ENCODE measurements at places on chromosomes 7 and 10.

DNA sequence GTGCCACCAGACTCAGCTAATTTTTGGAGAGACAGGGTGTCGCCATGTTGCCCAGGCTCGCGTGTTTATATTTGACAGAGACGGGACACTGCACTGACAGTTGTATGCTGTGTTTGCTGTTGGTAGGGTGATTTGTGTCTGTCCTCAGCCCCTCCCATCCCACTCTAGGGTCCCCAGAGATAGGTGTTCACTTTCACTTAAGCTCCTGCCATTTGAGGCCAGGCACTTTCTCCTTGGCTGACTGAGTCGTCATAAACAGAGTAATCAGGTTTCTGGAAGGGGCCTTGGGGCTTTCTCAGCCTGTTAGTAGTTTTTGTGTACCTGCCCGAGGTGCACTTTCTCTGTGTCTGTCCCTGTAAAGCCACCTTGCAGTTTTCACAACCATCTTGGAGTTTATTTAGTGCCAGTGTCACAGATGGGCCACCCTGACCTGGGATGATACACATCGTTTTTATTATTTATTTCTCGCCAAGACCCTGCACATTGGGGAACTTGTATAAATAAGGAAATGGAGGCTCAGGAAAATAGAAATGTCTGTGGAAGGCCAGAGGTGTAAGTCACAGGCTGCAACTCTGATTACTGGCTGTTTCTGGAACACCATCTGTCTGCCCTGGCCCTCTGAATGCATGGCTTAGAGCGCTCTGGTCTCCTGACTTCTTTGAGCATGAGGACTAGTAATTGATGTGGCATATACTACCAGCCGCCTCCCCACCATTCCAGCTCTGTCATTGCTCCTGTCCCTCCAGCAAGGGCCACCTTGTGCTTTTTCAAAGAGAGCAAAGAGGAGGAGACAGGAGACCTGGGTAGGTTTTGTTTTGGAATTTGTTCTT, 81.9 kb upstream of the PDCD4 start:
- no peak for DNase-seq

DNA sequence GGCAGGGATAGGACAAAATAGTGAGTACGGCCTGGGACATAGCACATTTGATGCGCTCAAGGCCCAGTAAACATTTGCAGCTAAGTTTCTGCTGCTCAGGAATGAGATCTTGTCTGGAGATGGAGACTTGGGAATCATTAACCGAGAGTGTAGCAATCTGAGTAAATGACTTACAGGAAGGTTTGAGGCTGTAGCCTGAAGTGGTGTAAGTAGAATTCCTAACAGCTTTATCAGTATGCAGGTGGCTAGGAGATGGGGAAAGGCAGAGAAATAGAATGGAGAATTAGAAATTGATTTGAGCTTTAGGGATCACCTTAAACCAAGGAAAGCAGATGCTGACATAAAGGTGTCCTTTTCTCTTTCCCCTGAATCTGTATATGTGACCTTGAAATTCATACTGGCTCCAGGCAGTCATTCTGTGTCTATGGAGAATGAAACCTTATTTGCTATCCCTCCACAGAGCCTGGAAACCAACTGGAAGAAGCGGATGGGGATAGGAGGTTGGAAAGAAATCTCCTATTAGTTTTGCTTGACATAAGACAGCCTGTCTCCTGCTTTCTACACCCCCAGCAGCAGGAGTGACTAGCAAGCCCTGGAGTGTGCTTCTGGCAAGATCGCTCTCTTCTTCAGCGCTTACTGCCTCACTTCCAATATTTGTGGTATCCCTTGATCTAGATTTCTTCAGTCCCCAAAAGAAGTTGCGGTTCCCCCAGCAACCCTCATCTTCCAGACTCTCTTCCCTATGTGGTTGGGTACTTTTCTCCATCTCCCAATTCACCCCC, 6.4 kb upstream of the PON2 start:
- DNase-seq: no peak

GRCh38 chr10:48802611-48803071, 118.0 kb downstream of the WDFY4 start:
- DNase-seq: no peak

- DNase-seq: peak; percentile 67
Observed at GRCh38 chr7:44194069-44194468, 4.8 kb upstream of the GCK start.

DNA sequence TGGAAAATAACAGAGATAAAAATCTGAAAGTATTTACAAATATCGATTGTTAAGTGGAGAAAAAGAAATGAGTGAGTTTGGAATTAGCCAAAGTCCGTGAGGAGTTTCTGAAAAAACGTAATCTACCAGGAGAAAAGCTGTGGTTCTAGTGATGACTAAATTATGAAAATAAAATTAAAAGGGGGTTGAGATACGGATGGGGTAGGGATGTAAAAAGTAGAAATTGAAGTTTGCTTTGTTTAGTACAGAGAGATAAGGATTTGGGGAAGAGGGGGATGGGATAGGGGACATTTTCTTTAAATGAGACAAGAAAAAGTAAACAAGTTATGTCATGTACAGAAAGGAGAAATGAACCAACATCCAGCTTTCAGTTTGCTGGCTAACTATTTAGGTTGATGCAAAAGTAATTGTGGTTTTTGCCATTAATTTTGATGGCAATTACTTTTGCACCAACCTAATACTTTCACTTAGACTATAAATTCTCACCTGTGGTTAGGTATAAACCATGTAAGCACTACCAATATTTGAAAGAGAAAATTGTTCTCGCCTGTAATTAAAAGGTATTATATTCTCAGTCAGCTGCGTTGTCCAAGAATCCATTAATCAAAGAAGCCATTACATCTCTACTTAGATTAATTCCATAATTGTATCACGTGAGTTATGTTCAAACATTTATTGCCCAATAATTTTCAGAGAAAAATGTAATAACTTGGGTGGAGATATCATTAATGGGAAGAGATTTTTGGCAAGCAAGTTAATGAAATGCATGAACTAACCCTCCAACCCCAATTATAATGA, 143.0 kb upstream of the NRP1 start:
- no peak for DNase-seq

DNA sequence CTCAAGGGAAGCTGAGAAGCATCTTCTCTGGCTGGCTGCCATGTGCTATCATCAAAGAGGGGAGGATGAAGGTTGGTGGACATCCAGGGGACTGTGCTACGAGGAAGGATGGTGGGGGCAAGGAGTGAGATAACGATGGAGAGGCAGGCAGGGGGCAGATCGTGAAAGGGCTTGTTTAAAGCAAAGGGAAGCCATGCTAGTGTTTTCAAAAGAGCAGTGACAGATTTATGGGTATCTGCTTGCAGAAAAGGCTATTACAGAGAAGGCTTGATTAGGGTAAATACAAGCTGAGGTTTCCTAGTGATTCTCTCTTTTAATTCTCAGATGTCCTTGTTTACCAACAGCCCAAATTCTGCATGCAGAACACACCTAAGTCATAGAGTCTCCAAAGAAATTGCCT, 88.9 kb upstream of the MKX start:
- no peak for DNase-seq

DNA sequence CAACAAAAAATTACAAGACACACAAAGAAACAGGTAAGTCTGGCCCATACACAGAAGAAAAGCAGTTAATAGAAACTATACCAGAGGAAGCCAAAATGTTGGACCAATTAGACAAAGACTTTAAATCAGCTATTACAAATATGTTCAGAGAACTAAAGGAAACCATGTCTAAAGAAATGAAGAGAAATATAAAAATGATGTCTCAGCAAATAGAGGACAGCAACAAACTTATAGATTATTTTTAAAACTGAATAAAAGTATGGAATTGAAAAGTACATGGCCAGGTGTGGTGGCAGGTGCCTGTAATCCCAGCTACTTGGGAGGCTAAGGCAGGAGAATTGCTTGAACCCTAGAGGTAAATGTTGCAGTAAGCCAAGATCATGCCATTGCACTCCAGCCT, 58.5 kb downstream of the LHFPL3 start:
- no peak for DNase-seq

GRCh38 chr7:80334908-80335307, 177.0 kb downstream of the GNAT3 start:
- DNase-seq: no peak

- no peak for DNase-seq
Observed at GRCh38 chr7:24820730-24821044, 63.4 kb upstream of the GSDME start.

DNA sequence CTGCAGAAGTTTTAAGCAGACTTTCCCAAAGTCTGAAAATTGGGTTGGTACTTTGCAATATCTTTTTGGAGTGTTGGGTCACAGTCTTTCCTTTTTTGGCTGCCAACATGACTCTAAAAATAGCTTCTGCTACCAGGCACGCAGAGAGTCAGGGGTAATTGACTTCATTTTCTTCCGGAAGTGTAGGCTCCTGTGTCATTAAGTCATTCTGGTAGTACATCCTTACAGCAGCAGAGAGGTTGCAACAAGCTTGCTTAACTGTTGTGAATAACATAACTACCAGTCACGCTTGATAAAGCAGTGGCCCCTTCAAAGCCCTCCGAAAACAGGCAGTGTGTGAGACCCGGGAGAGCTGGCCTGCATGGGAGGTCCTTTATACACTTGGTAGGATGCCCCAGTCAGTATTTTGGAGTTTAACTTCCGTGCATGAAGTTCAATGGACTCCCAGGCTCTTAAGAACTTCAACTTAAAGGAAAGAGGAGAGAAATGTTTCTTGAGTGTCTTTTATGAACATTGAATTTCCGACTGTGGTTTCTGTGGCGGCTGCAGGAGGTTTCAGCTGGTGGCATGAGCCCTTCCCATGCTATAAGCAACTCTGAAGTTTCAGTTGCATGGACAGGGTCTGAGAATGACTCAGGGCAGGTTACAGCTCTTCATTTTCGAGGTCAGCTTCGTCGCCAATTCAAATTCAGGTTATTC, 310.7 kb downstream of the GALNT17 start:
- DNase-seq: no peak

DNA sequence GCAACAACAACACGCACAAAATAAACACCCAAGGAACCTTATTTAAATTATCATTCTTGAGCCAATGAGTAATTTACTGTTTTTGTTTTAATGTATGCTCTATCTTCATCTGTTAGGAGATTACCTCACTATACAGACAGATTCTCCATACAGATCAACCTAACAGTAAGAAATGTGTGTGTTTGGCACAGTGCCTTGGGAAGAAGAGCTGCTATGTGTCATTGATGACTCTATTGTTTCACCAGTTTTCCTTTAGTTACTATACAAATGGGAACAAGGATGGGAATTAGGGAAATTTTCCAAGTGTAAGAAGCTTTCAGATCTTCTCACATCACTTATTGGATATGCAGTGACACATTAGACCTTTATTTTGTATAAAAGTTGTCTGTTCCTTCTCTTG, 640.3 kb downstream of the NRG3 start:
- DNase-seq: no peak

DNA sequence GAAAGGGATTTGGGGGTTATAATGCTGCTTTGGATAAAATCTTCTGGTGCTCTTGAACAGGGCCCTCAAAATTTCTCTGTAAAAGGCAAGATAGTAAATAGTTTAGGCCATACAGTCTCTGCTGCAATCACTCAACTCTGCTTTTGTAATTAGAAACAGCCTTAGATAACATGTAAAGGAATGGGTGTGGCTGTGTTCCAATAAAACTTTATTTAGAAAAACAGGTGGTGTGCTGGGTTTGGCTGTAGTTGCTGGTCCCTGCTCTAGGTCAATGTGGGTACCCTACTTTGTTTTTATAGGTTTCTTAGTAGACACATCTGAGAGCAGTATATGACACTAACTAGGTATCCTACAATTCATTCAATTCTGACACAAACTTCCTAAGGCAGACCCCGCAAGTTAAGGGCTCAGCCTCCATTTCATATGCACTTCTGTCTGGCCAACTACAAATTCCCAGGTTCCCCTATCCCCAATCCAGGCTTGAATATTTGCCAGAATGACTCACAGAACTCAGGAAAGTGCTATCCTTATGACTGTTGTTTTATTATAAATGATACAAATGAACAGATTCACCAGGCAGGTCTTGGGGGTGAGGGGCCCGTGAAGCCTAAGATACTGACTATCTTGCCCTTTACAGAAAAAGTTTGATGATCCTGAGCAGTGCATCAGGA, 349.9 kb downstream of the RPS24 start:
- no peak for DNase-seq

DNA sequence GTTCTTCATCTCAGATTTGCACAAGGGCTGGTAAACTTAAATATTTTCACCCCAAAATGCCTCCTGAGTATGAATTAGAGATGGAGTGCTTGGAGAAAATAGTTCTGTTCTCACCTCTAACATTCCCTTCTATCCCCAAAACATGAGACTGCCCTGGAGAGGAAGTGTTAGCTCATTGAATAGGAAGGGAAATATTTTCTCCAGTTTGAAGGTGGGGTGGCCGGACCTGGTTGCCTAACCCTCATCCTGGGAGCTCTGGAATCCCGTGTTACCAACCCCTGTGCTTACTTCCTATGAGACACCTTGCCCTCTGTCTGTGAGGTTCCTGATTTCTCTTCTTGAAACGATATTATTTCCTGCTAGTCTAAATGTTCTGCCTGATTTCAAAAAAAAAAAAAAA, 779 bp downstream of the IFIT2 start:
- DNase-seq: peak; percentile 36

- peak; percentile 42 for DNase-seq
Observed at GRCh38 chr10:109166935-109167334, 756.4 kb downstream of the XPNPEP1 start.

GRCh38 chr10:4051011-4051640, 266.1 kb upstream of the KLF6 start:
- peak; percentile 51 for DNase-seq

DNA sequence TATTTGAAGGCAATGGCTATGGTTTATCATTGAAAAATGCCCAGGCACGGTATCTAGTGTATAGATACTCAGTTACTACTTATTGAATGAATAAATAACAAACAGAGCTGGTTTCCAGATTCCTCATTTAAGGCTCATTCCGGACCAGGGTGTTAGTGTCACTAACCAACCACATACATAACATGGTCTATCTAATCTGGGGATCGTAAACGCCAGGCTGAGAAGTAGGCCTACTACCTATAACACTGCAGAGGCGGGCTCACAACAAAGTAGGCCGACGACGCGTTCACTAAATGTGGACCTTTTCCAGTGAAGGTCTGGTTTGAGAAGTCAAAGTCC, 423 bp downstream of the LSM5 start:
- DNase-seq: no peak

DNA sequence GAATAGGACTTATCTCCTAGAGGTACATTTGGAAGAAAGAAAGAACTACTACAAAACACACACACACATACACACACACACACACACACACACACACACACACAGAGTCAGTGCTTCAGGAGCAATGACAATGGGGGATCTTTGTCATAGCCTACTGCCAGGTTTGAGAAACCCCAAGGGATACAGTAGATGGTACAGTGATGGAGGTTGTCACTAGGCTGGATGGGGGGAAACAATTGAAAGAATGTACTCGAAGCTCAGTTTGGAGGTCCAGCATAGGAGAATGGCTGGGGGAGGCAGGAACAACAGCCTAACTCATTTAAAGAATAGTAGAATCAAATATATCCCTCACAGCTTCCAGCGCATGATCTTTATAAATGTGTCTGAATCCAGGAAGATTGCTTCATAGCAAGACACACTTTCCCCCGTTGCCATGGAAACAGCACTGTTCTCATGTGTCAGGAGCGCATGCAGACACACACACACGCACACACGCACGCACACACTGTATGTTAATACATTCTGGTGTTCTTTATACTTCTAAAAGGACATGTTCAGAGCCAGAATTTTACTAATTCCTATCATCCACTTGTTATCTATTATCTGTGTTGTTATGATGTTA, 32.6 kb upstream of the ZNRF2 start:
- no peak for DNase-seq
